ENCODE measurements at places on chromosomes 6 and 20.

- DNase-seq: peak; percentile 69
Observed at GRCh38 chr20:61932711-61933480, 132.8 kb downstream of the TAF4 start.

DNA sequence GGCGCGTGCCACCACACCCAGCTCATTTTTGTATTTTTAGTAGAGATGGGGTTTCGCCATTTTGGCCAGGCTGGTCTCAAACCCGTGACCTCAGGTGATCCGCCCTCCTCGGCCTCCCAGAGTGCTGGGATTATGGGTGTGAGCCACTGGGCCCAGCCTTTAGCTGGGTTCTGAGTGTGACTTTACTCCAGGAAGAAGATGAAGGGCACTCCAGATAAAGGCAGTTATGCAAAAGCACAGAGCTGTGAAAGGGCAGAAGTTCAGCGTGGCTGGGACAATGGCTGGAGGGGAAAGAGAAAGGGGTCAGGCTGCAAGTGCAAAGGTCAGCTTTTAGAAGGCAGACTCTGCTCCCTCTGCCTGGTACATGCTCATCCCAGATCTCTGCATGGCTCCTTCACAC, 39.7 kb downstream of the MAP3K5 start:
- DNase-seq: no peak

- DNase-seq: no peak
Observed at GRCh38 chr6:15077006-15077405, 168.9 kb upstream of the JARID2 start.

GRCh38 chr6:44022296-44022661, 105.0 kb downstream of the MRPL14 start:
- DNase-seq: no peak

- DNase-seq: no peak
Observed at GRCh38 chr6:70412252-70413113, 825 bp upstream of the FAM135A start.

GRCh38 chr6:40477246-40478126, 109.7 kb downstream of the LRFN2 start:
- DNase-seq: no peak

GRCh38 chr6:10411971-10412460, 2.9 kb downstream of the TFAP2A start:
- DNase-seq: no peak

- DNase-seq: no peak
Observed at GRCh38 chr20:50328222-50328979, 137.8 kb downstream of the CEBPB start.

DNA sequence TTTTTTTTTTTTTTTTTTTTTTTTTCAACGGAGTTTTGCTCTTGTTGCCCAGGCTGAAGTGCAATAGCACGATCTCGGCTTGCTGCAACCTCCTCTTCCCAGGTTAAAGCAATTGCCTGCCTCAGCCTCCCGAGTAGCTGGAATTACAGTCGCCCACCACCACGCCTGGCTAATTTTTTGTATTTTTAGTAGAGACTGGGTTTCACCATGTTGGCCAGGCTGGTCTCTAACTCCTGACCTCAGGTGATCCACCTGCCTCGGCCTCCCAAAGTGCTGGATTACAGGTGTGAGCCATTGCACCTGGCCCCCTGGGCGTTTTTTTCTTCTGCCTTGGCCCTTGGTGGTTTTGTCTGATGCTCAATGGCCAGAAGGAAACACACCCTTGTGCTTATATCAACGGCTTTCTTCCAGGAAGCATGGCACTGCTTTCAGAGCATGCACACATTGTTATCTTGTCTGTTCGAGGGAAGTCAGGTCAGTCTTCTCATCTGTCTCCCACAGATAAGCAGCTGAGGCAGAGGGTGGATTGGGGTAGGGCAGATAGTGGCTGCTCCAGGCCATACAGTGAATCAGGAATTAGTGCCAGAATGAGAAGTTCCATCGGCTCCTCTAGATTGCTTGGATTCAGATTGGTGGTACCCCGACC, 203.1 kb downstream of the TSHZ2 start:
- DNase-seq: no peak

DNA sequence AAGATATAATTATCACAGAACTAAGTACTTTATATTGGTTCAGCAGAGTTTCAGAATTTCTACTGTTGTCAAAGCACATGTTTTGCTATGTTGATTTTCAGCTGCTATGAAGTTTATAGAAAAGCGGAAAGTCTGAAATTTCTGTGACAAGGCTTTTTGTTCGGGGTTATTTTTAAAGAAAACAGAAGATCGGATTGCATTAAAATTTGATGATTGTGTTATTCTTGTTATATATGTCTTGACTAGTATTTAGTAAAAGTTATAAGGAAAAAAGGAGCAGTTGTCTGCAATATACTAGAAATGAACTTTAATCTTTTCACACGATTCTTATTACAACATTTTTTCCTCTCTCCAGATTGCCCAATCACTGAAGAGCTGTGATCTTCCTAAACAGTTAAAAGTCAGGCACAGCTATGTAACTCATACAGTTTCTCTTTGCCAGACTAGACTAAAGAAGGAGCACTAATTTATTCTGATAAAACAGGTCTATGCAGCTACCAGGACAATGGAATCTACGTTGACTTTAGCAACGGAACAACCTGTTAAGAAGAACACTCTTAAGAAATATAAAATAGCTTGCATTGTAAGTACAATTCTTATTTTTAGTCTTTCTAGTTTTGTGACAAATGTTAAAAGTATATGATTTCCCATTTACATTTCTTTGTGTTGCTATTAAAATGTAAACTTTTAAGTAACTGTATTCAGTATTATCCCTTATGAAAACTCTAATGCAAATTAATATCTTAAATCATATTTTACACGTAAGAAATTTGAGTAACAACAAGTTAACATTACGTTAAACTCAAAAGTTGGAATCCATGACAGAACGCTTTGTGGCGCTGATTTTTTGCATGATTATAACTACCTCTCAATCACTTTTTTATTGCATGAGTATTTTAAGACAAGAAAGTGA, at the start of gene ENPP3:
TSS of gene ENPP3 (plus strand) at position 423 of the 913 bp plus-strand sequence. CDS start at position 506, 83 bp downstream.
- no peak for DNase-seq

DNA sequence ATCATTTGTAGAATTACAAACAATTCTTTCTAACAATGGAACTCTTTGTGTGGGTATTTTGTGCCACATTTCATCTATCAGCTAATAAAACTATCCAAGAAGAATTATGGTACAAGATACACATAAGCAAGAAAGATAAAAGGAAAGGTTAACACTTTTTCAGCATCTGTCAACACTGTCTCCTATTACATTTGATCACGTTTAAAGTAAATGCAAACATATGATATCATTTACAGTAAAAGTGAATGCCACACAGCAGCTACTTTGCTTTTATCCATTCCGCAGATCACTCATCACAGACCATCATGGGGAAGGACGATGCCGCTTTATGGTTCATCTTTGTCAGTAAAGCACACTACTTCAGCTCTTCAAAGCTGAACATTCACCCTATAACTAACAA, 456.4 kb upstream of the MANEA start:
- DNase-seq: no peak

GRCh38 chr6:53347250-53347920, 1.4 kb downstream of the ELOVL5 start:
- no peak for DNase-seq

- DNase-seq: no peak
Observed at GRCh38 chr20:9139106-9139833, 70.4 kb downstream of the PLCB4 start.

- peak; percentile 39 for DNase-seq
Observed at GRCh38 chr6:115909923-115910546, 150.7 kb downstream of the FRK start.

DNA sequence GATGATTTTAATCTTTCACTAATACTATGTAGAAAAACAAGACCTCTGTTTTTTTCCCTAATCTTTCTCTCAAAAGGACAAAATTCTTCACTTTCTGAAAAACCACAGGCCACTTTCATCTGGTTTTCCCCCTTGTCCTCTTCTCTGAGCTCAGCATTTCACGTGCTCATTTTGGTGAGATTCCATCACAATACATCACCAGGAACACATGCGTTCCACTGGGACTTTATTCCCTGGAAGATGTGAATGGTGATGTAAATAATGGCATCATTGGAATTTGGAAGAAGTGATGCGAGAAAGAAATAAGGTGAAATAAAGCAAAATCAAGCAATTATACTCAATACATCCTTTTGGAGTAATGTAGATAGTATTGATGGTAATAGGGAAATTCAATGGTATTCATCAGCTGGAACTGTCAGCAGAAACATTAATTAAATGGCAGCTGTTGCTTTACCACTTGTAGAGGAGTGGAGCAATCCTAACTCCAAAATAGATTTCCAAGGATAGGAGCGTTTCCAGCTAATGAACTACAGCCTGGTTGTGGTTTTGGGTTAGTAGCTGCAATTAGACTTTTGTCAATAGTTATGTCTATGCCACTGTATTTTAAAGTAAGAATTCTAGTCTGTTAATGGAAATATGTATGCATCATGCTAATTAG, 11.5 kb downstream of the FILIP1 start:
- DNase-seq: no peak

DNA sequence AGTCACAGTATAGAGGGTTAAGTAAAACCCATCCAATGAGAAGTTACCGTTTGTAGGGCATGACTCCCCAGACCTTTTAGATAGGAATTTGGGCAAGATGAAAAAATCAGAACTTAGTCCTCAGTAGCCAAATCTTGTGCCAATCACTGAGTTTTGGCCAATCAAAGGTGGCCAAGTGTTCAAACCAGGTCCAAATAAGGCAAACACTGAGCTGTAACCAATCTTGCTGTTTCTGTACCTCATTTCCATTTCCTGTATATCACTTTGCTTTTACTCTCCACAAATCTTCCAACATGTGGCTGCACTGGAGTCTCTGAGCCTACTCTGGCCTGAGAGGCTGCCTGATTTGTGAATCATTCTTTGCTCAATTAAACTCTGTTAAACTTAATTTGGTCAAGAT, 81.8 kb upstream of the GPR6 start:
- DNase-seq: no peak

GRCh38 chr20:7523288-7523687, 417.0 kb downstream of the HAO1 start:
- no peak for DNase-seq

DNA sequence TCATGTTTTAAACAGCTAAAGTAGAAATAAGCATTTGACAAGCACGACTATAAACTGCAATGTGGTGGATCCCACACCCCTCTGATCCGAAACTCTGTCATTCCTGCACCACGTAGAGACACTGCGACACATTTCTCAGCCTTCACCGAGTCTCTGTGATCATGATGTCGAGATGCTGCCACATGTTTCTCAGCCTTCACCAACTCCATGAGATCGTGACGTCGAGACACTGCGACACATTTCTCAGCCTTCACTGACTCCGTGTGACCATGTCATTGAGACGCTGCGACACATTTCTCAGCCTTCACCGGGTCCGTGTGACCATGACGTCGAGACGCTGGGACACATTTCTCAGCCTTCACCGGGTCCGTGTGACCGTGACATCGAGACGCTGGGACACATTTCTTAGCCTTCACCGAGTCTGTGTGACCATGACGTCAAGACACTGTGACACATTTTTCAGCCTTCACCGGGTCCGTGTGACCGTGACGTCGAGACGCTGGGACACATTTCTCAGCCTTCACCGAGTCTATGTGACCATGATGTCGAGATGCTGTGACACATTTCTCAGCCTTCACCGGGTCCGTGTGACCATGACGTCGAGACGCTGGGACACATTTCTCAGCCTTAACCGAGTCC, 143.0 kb downstream of the TTLL2 start:
- DNase-seq: no peak

DNA sequence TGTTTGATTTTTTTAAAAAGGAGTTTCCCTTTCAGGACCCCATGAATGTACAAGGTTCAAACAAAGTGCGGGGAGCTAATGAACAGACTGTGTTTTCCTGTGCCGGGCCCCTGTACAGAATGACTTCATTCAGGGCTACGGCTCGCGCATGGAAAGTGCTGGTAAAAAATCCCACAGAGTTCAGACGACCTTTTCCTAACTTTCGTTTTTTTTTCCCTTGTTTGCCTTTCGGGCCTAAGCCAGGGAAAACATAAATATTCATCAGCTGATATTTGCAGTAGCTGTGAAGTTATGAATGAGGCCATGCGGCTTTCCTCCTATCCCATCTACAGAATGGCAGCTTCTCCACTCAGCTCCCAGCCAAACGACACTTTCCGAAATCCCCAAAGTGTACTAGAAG, 74.0 kb downstream of the HAO1 start:
- DNase-seq: no peak

- no peak for DNase-seq
Observed at GRCh38 chr20:41204304-41205265, 67.2 kb downstream of the PLCG1 start.

DNA sequence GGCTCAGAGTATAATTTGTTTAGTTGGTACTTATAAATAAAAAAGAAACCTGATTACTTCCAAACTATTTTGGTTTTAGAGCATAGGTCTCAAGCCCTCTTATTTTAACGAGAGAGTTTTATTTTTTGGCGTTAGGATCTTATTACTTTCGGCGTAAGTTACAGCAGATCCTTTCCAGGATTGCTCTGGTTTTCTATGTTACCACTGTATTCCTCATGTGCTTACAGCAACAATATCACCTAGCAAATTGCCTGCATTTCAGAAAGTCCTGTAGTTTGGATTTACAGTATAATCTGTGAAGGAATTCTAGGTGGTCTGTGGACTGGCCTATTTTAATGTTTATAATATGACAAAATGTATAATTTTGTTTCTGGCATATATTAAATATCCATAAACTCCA, 54.1 kb downstream of the TRMT11 start:
- DNase-seq: no peak

DNA sequence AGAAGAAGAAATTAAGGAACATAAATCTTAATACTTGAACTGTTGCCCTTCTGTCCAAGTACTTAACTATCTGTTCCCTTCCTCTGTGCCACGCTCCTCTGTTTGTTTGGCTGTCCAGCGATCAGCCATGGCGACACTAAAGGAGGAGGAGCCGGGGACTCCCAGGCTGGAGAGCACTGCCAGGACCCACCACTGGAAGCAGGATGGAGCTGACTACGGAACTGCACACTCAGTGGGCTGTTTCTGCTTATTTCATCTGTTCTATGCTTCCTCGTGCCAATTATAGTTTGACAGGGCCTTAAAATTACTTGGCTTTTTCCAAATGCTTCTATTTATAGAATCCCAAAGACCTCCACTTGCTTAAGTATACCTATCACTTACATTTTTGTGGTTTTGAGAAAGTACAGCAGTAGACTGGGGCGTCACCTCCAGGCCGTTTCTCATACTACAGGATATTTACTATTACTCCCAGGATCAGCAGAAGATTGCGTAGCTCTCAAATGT, 17.1 kb downstream of the IRF4 start:
- DNase-seq: no peak

- no peak for DNase-seq
Observed at GRCh38 chr6:138328210-138328609, 49.5 kb upstream of the SMIM28 start.

GRCh38 chr6:56348578-56348977, 101.2 kb upstream of the COL21A1 start:
- no peak for DNase-seq

- DNase-seq: no peak
Observed at GRCh38 chr6:85473748-85474147, 23.9 kb downstream of the NT5E start.

- no peak for DNase-seq
Observed at GRCh38 chr20:34268851-34269636, 27.8 kb downstream of the ASIP start.

- no peak for DNase-seq
Observed at GRCh38 chr6:68756454-68757375, 121.6 kb downstream of the ADGRB3 start.

GRCh38 chr6:150887978-150888563, 22.6 kb downstream of the MTHFD1L start:
- no peak for DNase-seq

GRCh38 chr6:28005152-28005890, 48.3 kb downstream of the OR2B6 start:
- no peak for DNase-seq
